ENCODE measurements at places on chromosomes 2 and 18.

DNA sequence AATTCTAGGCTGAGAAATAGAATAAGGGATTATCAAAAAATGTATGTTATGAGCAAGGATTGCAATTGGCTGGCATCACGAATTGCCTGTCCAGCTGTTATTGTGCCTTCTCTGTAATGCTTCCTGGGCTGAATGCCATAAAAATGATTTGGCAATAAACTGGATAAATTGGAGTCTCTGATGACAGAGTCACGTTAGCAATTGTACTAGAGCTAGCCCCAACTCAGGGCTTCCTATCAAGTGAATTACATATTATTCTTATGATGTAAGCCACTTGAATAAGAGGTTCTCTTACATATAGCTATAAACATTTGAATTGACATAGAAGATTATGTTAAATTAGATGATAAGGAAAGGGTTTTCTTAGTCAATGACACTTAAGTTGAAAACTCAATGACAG, 607.5 kb upstream of the REG3G start:
- no peak for DNase-seq

- no peak for DNase-seq
These were observed 103.4 kb upstream of the CAVIN2 start for GRCh38 chr2:191950132-191950874.

GRCh38 chr18:70553936-70554260, 265.1 kb downstream of the SOCS6 start:
- DNase-seq: no peak

DNA sequence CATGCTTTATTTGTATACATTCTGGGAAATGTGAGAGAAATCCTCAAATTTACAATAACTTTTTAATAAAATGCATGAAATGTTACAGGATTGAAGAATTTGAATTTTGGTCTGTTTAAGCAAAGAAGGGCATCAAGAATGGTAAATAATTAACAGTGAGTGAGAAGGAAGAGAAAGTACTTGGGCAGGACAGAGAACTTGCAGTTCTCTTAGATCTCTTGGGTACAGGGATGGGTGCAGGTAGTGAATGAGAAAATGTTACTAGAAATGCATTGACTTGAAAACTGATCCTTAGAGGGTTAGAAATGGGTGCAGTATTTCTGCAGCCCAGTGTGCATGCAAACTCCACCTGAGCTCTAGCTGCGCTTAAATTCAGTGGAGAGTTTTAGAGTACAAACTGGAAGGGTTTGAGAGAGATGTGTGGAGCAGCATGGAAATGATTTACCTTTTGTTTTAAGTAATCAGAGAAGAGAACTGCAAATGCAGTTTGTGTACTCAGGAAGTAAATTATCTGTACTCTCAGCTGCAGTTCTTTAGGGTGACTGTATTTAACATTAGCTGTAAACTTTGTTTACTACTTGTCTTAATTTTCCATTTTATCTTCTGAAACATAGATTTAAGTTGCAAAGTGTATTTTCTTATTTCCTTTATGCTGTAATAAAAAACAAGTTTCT, 51.0 kb upstream of the RAB27B start:
- no peak for DNase-seq

- no peak for DNase-seq
These were observed 137.9 kb downstream of the ZNF516 start for GRCh38 chr18:76357174-76357573.

DNA sequence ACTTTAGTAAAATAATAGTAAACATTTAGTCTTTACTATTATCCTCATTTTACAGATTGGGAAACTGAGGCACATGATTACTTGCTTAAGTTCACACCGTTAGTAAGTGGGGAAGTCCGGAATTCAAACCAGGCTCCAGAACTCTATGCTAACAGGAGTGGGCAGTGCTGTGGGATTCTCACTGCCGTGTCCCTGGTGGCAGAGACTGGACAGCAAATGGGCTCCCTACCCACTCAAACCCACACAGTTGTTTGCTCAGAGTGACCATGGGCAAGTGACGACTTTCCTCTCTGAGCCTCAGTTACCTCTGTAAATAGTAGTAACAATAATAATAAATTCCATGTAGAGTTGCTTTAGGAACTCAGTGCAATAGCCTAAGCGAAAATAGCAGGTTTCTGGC, 24.0 kb downstream of the MAIP1 start:
- DNase-seq: no peak

DNA sequence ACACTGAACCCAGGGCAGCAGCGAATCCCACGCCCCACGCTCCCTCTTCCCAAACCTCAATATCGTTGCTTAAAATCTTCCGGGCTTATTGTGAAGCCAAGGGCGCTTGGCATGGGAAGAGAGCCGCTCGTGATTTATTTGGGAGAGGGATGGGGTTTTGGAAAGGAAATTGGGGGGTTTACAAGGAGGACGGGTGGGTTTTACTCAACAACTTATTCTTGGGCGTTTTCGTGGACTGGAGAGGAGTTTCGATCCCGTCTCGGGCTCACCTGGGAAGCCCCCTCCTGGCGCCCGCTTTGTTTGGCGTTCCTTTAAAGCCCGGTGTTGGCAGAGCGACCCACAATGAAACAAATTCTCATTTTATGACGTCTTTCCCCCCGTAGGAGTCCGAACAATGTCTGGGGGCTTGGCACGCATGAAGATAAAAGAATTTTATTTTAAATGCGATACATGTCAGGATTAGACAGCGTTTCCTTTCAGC, 135.3 kb downstream of the INSIG2 start:
- no peak for DNase-seq

DNA sequence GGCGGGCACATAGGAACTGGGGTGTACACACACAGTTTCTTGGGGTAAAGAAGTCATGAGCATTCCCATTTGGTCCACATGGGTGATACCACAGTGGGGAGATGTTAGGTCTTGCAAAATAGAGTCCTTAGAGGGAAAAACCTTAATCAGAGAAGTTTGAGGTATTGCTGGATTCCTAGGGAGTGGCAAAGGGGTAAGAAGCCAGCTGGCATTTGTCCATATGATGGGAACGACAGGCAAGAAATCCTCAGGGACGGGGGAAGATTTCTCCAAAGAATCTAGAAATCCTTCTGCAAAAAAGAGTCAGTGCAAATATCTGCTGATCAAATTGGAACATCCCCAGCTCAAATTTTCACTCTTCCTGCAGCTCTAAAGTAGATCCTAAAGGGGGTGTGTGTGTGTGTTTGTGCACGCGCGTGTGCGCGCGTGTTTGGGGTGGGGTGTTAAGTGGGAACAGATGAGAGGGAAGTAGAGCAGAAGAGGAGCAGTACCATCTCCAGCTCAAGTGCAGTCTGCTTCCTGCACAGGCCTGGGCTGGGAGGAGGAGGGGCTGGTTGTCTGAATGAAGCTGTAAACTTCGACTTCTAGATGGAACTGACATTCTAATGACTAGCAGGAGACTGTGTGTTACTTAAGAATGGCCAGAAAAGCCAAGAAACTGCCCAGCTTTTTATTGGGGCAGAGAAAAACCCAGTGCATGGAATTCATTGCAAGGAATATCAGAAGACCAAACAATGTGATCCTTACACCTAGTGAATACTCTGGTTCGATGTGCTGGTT, 168.0 kb downstream of the SPP2 start:
- no peak for DNase-seq

DNA sequence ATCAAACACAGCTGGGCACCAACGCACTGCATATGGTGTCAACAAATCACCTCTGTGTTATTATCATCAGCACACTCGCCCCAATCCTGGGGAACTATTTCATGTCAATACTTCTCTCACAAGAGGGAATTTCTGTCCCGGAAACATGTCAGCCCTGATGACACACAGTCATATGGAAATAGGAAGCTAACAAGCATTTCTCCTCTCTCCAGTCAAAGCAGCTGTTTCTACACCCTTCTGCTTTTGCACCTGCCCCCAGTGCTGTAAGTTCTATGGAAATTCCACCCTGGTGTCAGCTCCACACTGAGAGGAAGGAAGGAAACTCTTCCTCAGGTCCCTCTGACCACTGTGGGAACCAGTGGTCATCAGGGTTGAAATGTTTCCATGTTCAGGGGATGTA, 447.6 kb upstream of the ID2 start:
- DNase-seq: no peak

DNA sequence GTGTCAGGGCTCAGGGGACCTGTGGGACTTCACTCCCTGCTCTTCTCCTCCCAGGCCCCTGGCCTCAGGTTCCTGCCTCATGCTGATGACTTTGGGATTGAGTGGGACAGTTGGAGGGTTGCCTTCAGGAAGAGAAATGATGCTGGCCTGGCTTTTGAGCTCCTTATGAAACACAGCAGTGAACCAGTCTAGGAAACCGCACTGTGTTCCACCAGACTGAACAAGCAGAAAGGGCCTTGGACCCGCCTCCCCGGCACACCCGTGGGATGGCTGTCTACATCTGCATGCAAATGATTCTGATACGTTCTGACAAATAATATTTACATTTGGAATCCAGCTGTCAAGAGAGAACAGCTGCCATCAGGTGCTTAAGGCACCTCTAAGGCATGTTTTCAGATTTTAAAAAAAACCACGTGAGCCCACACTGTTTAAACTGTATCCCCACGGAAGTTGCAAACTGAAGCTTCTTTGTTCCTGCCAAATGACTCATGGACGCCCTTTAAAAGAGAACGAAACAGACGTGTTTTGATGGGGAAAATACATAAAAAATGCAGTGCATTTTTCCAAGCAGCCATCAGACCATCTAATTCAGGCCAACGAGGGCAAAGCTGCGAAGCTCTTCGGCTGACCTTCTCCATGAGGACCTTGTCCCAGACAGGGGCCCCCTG, 27.6 kb upstream of the ASAP2 start:
- no peak for DNase-seq

DNA sequence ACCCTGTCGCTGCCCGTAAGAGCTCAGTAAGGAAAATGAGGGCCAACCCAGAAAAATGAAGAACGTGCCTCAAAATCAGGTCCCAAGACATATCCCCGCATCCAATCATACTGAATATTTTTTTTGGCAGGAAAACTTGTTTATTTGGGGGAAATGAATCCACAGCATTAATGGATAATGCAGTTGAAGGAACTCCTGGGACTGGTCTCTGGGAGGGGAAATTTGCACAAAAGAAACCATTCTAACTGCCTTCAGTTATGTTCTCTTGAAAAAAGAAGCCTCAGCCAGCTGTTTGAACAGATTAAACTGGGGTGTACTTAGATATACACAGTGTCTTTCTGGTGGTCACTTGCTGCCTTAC, 61.3 kb downstream of the SPRED2 start:
- DNase-seq: no peak

GRCh38 chr2:197179744-197180498, 130.7 kb downstream of the ANKRD44 start:
- no peak for DNase-seq

DNA sequence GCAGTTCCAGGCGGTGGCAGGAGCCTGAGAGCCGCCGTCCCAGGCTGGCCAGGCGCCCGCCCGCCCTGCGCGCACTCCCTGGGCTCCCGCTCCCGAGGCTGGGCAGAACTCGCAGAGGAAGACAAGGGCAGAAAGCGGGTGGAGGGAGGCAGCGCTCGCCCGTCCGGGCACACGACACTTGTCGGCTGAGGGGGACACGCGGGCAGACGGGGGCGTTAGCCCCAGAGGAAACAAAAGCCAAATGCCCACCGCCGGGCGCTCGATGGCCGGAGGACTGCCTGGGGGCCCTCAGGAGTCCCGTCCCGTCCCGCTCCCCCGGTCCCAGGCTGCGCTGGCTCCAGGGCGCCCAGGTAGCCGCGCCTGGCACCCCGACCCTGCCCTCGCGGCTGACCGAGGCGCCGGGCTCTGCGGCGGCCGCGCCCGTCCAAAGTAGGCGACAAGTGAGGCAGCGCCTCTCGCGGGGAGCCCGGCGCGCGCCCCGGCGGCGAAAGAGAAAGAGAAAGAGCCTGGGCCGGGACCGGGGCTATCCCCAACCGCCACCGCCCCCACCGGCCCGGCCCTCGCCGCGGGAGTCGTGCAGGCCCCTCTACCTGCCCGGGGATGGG, 491 bp downstream of the L3MBTL4 start:
- DNase-seq: no peak

DNA sequence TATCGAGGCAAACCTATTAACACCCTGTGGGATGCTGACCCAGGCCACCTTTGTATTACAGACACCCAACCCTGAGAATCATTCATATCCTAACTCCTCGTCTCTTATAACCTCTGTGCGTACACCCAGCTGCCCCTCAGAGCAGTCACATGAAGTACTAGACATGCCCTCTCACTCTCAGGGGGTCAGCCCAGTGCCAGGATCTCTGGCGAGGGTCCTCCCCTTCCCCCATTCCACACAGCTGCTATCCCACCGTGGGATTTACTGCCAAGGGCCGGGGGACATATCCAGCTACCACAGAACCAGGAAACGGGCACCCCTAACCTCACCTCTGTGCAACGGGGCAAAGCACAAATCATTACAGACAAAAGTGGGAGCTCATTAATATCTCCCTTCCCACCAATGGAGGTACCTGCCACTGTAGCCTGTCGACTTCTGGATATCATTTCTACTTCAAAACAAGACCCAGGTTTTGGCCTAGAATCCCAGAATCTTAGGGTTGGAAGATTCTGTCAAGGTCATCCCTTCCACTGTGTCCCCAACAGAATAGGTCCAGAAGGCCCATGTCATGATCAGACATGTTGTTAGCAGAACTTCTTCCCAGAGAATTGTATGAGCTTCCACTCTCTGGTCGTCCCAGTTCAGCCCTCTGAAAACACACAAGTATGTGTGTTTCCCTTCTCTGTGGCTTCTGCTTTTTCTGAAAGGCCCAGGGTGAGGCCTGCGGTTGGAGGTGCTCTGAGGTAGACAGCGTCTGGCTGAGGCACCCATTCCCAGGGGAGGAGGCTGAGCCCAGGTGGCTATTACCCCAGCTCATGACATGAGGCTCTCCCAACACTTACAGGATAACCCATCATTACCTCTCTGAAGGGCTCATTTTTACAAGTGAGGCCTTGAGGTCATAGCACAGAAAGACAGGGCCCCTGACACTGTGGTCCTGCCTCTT, 1.7 kb downstream of the TMBIM1 start:
- no peak for DNase-seq

DNA sequence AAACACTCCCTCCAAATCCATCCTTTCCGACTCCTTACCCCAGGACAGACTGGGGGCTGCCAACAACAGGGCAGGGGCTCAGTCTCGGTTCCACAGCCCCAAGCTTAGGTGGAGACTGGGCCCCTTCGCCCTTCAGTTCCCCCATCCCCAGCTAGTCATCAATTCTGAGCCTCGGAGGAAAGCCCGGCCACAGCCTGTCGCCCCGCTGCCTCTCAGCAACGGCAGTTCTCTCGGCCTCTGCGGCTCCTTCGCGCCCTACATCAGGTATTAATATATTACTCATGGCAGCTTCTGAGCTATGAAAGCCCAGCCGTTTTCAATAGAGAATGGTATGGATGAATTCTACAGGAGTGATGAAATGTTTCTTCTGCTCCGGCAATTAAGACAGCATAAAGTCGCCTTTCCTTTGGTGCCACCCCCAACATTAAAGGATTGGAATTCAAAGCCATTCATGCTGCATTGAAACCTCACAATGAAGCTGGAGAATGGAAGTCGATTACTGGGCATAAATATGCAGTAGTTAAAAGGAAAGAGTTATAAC, 2.8 kb downstream of the HDAC4 start:
- no peak for DNase-seq

DNA sequence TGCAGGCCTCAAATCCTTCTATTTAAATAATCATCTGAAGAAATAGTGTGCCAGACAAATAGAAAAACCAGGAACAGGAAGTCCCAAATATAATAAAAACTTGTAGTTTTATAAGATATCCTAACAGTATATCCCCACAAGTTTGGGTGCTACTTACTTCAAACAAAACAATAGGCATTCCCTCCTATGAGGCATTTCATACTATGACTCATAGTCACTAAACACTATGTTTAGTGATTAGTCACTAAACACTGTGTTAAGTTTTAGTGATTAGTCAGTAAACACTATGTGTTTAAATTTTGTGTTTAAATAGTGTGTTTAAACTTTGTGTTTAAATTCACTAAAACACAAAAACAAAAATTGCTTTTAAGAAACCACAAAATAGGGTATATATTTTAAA, 407.0 kb upstream of the CDH19 start:
- no peak for DNase-seq
